ENCODE measurements at places on chromosomes 16 and 17.

DNA sequence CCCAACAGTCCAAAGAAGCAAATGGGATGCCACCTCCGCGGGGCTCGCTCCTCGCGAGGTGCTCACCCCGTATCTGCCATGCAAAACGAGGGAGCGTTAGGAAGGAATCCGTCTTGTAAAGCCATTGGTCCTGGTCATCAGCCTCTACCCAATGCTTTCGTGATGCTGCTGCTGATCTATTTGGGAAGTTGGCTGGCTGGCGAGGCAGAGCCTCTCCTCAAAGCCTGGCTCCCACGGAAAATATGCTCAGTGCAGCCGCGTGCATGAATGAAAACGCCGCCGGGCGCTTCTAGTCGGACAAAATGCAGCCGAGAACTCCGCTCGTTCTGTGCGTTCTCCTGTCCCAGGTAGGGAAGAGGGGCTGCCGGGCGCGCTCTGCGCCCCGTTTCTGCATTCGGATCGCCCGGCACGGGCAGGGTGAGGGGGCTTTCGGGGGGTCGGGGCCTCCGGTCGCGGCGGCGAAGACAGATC lies at the start of gene CDH13:
Gene CDH13 (plus strand): TSS at position 179 of the 471 bp plus-strand sequence.
- DNase-seq, result no peak

DNA sequence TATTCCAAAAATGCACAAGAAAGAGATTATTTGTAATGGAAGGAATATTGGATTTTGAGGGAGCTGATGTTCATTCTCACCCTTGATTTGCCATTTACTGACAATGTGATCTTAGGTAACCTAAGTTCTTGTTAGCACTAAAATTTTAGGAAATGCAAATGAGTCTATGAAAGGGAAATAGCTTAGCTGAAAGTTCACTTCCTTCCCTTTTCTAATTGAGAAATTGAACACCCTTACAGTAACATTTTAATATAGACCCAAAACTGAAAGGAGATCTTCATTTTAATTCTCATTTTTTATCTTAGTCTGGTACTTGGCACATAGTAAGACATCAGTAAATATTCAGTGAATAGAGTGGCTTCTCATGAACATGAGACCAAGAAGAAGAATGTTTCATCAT lies 10.9 kb upstream of the WSB1 start:
- DNase-seq, result no peak

- DNase-seq, result no peak
Measured at GRCh38 chr17:11880714-11881113, 116.6 kb downstream of the ZNF18 start.

GRCh38 chr17:70691150-70691549 lies 521.8 kb downstream of the KCNJ2 start:
- DNase-seq, result no peak

All from esophagus muscularis mucosa (tissue), 4 donors.